Endodermal cell (in vitro differentiated cells): ENCODE measurements at places on chromosomes 1 and 21. TPM values are rescaled to one million over a fixed set of nuclear protein-coding genes. Genes with fewer than 3 reads are reported as not detected.

The ANGPTL3 gene
- total RNA-seq = not detected in 2 replicates

GRCh38 chr1:56094168-56094567 lies 485.2 kb downstream of the PLPP3 start:
- DNase-seq = no peak

GRCh38 chr1:170967042-170967910 lies 31.9 kb downstream of the MROH9 start:
- no peak for DNase-seq

DNA sequence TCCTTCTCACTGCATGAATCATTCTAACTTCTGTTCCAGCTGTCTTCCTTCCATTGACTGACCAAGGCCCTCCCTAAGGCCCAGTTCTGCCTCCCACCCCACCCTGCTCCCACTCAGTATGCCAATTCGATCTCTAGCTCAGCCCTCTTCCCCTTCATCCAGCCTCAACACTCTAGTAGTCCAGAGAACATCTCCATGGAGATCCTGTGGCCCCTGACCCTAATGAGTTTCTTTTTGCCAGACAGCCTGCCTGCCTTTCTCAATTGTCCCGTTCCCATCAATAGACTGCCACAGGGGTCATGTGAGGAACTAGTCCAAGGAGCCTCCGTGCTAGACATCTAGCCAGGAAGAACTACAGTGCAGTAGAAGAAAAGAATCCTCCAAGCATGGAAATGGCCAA lies 26.4 kb downstream of the RRAGC start:
- no peak for DNase-seq

The TRIM17 gene
- total RNA-seq = 13.9 and 19.6 TPM in 2 replicates

DNA sequence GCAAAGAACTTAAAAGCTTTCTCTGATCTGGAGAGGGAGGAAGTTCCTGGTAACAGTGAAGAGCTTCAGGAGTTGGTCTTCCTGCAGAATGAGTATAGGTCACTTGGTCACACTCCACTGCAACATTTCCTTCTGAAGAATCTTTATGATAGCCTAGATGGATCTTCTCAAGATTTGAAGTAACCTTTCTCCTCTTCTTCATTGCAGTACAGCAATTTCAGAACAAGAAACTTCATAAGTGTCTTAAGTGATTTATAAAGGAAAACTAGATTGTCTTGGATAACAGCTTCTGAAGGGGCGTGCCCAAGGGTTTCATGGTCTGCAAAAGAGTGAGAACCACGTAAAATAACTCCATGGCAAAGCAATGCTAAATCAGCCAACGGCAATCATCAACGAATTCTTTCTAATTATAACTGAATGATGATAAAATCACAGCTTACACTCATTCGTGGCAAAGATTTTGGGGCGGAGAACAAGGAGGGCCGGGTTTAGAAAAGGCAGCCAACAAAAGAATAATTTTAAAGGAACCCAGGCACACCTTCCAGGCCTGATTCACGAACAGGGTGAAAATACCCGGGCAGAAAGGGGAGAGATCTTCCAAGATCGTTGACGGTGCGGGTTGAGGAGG lies 53.9 kb upstream of the ASPM start:
- no peak for DNase-seq

DNA sequence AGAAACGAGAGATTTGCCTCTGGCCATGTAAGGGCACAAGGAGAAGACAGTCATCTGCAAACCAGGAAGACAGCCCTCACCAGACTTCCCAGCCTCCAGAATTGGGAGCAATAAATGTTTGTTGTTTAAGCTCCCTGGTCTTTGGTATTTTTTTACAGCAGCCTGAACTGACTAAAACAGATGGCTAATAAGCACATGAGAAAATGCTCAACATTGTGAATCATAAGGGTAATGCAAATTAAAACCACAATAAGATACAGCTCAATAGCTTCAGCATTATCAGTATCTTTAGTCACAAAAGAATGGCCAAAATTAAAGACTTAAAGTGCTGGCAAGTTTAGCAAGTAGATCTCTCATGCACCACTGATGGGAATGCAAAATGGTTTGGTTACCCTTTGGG lies 11.7 kb downstream of the UBE2G2 start:
- peak; percentile 17 for DNase-seq

The AMY1C gene
- total RNA-seq = not detected in 2 replicates

DNA sequence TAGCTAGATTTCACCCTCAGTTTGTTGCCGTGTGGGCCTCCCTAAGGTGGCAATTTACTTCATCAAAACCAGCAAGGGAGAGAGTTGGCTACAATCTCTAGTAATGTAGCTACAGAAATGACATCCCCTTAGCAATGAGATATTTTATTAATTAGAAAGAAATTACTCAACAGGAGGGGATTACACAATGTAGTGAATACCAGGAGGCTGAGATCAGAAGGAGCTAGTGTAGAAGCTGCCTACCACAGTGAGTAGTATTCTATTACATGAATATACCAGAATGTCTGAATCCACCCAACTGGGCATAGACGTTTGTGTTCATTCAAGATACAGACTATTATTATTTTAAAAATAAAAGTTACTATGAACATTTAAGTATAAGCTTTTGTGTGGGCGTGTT lies 868.2 kb upstream of the CXADR start:
- no peak for DNase-seq

- peak; percentile 72 for DNase-seq
Measured at GRCh38 chr1:241012708-241013340, 344.2 kb downstream of the RGS7 start.

DNA sequence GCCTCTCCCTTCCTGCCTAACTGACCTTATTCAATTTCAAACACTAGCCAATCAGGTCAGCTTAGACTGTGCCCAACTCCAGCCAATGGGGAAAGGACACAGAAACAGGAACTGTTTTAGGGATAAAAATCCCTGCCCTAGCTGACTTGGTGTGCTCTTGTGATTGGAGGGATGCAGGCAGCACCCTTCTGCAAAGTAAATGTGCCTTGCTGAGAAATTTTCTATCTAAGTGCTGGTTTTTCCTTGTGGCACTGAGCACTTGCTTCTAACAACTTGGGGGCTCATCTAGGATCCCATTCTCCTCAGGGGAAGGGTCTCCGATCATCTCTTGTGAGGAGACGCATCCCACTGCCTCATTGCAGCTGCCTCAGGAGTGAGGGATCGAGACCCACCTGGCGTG lies 10.7 kb upstream of the CD2 start:
- DNase-seq = no peak

The PDE4B gene
- 18.0 and 20.5 TPM in 2 replicates for total RNA-seq

GRCh38 chr1:31617916-31618746 lies 642 bp downstream of the HCRTR1 start:
- DNase-seq = peak; percentile 91

DNA sequence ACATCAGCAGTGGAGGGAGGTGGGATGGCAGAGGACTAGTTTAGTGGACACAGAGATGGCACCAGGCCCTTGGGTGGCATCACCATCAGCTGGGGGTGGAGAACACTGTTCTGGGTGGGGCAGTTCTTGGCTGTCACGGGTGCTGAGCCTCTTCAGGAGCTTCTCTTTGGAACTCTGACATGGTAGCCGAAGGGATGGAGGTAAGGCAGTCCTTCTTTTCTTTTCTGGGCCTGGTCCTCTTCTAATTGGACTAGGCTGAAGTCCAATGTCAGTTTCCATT lies 8.3 kb upstream of the MEF2D start:
- DNase-seq = no peak

DNA sequence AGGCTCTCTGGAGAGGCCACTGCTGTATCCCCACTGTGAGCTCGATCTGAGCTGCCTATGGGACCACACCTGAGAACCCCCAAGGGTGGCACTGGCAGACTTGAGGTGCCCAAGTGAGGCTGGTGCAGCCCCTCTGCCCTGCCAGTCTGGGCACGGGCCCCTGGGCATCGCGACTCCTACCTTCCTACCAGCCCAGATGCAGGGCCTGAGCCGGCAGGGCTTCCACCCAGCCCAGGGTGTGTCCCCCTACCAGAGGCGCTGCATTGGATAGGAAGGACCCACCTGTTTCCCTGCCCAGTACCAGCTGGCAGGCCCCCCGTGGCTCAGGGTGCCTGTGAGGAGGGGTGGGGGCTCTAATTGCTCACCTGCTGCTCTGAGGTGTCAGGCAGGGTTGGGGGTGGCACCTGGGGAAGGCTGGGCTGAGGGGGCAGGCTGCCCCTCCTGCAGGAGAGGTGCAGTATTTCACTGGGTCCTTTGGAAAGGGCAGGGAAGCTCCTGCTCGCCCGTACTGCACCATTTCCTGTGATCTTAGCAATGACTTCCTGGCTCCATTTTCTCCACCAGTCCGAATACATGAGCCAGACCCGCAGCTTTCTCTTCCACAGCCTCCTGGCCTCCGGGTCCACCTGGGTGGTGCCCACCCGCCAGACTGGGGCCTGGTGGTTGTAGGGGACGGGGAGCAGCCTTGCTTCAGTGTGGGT lies 11.8 kb downstream of the TP73 start:
- DNase-seq = peak; percentile 52

DNA sequence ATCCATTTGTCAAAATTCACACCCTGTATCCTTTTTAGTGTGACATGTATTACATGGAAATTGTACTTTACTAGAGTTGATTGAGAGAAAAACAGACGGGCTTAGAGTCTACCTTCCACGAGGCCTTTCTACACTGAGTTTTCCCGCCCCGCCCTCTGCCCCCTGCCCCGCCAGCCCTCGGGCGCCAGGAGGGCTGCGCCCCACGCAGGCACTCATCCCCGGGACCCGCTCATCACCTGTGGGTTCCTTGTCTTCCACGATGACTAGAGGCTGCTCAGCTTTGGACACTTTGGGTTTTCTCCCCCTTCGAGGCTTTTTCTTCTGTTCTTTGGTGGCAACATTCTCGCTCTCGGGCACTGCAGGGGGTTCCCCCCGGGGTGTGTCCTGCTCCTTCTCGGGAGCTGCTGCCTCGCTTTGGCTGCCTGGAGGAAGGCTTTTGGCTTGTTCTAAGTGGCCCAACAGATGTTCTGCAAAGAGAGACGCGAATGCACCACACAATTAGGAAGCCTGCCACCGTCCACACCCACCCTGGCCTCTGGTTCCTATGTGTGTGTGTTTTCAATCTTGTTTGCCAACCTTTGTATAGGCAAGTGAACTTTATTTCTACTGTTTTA lies 39.6 kb downstream of the PRDM15 start:
- no peak for DNase-seq

The CXADR gene
- total RNA-seq = 84.3 and 86.7 TPM in 2 replicates

GRCh38 chr21:26844258-26845065 lies 747 bp downstream of the ADAMTS1 start:
- peak; percentile 72 for DNase-seq

GRCh38 chr1:37094302-37094701 lies 60.0 kb upstream of the GRIK3 start:
- no peak for DNase-seq

DNA sequence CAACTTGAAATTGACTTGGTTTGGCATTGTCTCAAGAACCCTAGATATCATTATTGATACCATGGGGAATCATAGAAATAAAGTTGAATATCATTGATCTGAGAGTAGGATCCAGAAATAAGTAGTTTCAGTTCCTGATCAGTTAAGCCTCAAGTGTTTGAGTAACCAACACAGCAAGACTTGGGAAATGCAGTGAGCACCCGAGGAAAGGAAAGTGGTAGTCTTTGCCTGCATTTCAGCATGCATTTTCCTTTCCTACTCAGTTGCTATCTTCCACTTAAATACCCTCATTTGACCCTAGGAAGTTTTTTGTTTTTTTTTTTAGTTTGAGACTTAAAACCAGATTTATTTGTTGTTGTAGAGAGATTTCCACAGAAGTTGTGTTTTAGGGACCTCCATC lies 18.9 kb downstream of the CLEC20A start:
- DNase-seq = no peak

GRCh38 chr1:244273262-244273844 lies 178.4 kb downstream of the ADSS2 start:
- no peak for DNase-seq

DNA sequence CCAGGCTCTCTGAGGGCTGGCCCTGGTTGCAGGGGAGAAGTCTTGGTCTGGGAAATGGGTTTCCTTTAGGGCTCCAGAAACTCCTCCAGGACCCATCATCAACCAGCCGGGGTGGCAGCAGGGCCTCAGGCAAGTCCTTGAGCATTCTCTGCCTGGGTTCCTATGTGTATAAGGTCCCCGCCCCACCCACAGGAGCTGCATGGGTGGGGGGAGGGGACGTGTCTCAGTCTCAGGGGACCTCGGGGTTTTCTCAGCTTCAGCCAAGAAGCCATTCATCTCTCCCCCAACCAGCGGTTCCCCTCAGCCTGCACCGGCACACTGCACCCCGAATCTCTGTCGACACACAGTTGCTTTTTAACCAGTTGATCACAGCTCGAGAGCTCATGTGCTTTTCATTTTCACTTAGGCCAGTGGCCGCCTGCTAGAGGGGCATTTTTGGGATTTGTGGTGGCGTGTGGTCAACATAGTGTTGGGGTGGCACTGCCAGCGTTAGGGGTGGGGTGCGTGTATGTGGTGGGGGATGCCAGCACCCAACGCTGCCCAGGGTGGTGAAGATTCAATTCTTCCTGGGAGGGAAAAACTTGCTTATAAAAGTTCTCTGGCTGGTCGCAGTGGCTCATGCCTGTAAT lies 6.5 kb downstream of the RUNX3 start:
- no peak for DNase-seq

The SARS1 gene
- 95.9 to 100 TPM (median 100 TPM) in 3 replicates for total RNA-seq

GRCh38 chr1:231386466-231386865 lies 35.6 kb downstream of the EGLN1 start:
- DNase-seq = no peak
